Skeletal muscle cell (primary cell): ENCODE measurements at places on chromosomes 6 and 20.

- no peak for DNase-seq
Measured at GRCh38 chr6:113115196-113115595, 741.9 kb upstream of the MARCKS start.

DNA sequence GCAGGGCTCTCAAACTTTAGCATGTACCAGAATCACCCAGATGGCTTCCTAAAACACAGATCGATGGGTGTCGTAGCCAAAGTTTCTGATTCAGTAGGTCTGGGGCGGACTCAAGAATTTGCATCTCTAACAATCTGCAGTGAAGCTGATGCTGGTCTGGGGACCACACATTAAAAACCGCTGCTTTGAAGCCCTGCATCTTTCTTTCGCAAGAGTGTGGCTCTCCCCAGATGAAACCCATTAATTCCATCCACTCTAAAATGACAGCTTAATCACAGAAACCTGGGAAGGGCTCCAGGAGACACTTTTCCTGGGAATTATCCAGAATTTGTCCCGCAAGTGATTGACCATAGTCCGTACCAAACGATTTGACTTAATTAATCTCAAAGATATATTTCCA is 319.8 kb upstream of the PLCB4 start:
- DNase-seq = no peak

- peak; percentile 47 for DNase-seq
Measured at GRCh38 chr6:15491255-15491985, 171.4 kb downstream of the DTNBP1 start.

GRCh38 chr6:43937236-43938177 is 167.5 kb downstream of the VEGFA start:
- no peak for DNase-seq

GRCh38 chr6:157929076-157929475 is 52.6 kb upstream of the SYNJ2 start:
- DNase-seq = no peak

DNA sequence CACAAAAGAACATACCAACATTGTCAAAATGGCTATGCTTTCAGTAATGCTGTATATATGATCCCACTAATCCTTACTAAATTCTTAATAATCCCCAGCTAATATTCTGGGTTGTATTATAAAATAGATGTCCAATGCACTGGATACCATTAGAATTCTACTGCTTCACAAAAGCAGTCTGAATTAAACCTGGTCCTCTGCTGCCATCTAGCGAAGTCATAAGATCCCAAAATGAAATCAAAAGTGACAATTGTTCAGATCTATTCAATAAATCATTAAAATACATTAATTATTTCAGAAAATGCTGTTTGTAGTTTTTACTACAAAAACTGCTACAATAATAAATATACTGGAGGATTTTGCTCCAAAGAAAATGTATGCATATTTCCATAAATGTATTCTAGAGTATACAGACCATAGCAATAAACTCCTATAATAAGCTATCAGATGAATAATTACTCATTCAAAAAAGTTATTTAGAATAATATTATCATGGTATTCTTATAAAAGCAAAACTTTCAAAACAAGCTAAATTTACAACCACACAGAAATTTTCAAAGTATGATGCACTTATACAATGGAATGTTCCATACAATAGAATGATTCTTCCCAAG is 92.6 kb downstream of the RNGTT start:
- no peak for DNase-seq
